ENCODE measurements at places on chromosomes 3 and 15.

DNA sequence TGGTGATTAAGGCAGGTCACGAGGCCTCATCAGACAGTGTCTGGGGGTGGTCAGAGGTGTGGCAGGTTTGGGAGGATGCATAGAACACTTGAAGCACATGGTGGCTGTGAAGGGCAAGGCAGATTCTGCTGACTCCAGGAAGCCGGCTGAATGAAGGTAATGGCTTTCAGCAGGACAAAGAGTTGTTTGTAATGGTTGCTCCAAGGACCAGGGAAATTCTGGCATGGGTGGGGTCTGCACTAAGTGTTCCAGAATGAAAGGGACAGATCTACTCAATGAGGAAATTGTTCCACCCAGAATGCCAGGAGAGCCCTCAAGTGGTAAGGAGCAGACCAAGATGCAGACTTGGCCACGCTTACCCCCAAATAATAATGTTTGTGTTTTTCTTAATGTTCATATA is 70.7 kb upstream of the ACAD9 start:
- no peak for DNase-seq

GRCh38 chr3:141507392-141508066 is 20.7 kb downstream of the RASA2 start:
- DNase-seq: no peak

DNA sequence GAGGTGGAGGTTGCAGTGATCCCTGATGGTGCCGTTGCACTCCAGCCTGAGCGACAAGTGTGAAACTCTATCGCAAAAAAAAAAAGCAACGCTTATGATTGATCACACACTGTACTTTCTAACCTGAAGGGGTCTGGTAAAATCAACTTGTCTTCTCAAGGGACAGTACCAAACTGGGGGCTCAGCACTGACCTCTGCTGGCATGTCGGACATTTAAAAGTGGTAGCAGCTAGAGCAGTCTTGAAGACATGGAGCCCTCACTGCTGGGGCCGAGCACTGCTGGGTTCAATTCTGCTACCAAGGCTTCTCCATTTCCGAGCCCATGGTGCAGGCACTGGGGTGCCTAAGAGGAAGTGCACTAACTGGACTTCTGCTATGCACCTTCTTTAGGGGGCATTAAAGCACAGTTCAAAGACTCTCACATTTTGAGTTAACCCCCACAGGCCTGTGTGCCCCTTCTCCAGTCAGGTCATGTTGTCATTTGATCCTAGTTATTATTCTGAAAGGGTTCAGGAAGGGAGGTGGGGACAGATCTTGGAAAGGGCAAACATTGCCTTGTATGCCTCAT is 26.4 kb upstream of the LAMP3 start:
- DNase-seq: no peak

DNA sequence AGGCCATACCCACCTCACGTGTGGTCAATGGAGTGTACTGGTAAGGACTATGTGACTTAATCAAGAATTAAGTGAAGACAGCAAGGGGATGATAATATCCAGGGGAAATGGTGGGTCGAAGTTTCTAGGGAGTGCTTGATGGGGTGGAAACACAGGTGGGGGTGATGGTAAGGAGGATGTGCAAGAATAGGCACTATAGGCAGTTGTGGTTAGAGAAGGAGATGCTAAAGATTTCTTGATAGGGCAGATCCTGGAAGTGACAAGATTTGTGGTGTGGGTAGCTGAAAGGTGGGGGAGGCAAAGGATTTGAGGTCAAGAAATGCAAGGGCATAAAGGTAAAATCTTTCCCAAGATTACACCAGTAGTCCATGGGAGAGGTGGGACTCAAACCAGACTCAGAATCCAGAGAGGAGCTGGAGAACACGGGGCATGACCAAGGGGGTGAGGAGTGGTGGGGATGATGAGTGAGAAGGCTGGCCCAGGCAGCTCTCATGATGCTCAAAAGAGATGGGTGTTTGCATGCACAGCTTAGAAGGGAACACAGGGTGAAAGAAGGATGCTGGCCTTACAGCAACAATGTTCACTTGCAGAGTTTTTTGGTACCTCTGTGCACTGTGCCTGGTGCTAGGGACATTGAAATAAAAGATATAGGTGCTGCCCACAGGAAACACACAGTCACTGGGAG is 78.4 kb downstream of the CCR1 start:
- DNase-seq: no peak

GRCh38 chr3:72434296-72434695 is 413.9 kb downstream of the SHQ1 start:
- DNase-seq: no peak

All from NCI-H774 (cell line).